ENCODE measurements at places on chromosomes 2 and 18.
A peak's percentile ranks its signal among the peaks of the same experiment; 100 is the strongest.

DNA sequence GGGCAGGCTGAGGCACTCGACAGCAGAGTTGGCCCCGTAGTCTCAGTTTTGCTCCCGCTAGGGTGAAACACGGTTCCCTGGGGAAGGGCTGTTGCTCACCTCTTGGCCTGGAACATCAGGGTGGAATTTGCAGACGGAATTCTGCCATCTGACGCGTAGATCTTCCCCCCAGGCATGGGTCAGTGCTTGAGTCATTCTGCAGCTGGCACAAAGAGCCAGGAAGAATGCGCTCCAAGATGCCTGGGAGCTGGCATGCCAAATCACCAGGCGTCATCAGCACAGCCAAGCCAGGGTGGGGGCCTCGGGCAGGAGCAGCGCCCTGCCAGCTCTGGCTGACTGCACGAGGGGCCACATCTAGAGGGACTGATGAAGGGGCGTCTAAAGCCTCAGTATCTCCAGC, 42.7 kb downstream of the ODC1 start:
- DNase-seq, result peak; percentile 74

DNA sequence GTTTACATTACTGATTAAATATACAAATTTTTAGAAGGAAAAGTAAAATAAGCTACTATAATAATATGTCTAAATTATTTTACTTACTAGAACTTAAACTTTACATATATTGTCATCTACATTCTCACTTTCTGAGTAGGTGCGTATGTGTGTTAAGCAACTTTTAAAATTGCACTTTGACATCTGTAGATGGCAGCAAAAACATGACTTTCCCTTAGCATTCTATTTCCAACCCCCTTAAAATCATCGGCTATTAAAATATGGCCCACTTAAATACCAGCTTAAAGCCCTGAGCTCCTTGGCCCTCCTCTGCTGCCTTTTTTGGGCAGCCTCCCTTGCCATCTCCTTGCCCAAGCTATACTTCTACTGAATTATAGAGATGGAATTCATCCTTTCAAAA, 78.0 kb downstream of the UPP2 start:
- no peak for DNase-seq

GRCh38 chr2:225670111-225670974, 270.8 kb downstream of the NYAP2 start:
- no peak for DNase-seq

- DNase-seq, result no peak
Observed at GRCh38 chr18:36947820-36948348, 119.0 kb downstream of the KIAA1328 start.

- no peak for DNase-seq
Observed at GRCh38 chr2:222722327-222722946, 51.0 kb downstream of the MOGAT1 start.

- DNase-seq, result no peak
Observed at GRCh38 chr2:21792571-21792970, 668.8 kb downstream of the TDRD15 start.
